ENCODE measurements at places on chromosomes 11 and 22. TPM values are rescaled to one million over a fixed set of nuclear protein-coding genes. Genes with fewer than 3 reads are reported as not detected.

The LRRC56 gene
- total RNA-seq: 1.8 TPM

The SLC22A9 gene
- total RNA-seq: 0.10 TPM

The INS gene
- not detected for total RNA-seq

GRCh38 chr11:64430645-64431044, 71.7 kb downstream of the RPS6KA4 start:
- DNase-seq: peak; percentile 61

- no peak for DNase-seq
Observed at GRCh38 chr11:30823119-30823518, 237.0 kb upstream of the MPPED2 start.

DNA sequence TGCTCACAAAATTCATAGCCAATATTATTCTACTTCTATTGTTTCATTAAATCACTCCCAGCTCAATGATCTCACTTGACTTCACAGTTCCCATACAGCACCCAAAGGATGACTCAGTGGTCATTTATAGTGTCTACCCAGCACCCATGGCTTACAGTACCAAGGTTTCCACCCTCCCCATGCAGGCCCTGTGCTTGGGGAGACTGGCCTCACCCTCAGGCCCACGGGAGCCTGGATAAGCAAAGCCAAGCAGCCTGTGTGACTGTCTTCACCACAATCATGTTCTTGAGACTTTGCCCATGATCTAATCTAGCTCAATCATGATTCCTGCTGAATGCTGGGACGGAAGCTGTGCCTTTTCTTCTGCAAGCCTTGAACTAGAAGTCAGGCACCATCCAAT, 97.6 kb downstream of the SLC36A4 start:
- DNase-seq: no peak

- no peak for DNase-seq
Observed at GRCh38 chr11:96246718-96247552, 96.1 kb downstream of the MAML2 start.
